ENCODE measurements at places on chromosomes 4 and X.

- no peak for DNase-seq
Observed at GRCh38 chr4:36242629-36243354, 1.5 kb downstream of the ARAP2 start.

GRCh38 chrX:41958861-41959260 lies 35.5 kb upstream of the CASK start:
- no peak for DNase-seq

DNA sequence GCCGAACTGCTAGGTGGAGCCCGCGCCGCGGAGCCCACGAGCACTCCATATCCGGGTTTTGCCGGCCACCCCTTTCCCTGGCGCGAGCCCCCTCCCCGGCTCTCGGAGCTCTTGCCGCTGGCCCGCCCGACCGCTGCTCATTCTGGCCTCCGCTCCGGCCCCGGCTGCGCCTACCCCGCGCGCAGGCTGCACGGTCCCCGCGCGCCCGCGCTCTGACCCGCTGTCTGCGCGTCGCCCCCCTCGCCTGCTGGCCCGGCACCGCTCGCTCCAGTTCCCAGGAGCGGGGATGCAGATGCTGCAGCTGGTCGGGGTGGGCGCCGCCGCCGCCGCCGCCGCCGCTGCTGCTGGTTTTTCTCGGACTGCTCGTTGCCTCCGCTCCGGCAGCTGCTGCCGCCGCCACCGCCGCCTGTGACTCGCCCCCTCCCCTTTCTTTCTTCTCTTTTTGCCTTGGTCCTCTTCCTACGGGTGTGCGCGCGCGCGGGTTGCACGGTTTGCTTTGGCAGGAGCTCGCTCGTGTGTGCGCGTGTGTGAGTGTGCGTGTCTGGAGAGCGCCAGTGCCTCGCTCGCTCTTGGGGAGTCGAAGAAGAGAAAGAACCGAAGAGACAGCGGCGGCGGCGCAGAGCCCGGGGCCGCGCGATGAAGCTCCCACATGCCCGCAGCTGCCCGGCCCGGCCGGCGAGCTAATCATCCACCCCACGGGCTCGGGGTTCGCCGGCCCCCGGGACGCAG lies at the start of gene ADGRL3:
TSS of gene ADGRL3 (plus strand) at position 140 of the 729 bp plus-strand sequence.
- peak; percentile 68 for DNase-seq

GRCh38 chrX:87901060-87901459 lies 383.5 kb downstream of the KLHL4 start:
- no peak for DNase-seq

DNA sequence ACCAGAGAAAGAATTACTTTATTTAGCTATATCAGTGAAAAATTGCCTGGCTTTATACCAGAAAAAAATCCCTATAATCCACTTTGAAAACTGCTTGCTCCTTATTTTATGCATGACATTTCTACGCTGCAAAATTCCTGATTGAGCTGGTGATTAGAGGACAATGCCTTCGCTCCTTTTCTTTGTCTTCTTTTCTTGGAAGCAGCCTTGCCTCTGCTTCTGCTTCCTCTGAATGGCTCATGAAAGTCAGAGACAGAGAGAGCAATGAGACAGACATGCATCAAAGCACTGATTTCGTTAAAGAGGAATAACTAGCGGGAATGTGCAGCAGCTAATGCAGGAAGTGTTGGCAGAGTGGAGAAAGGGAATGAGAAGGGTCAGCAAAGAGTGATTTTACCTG lies 294.3 kb upstream of the IGFBP7 start:
- no peak for DNase-seq

GRCh38 chr4:70761276-70761816 lies 39.6 kb downstream of the RUFY3 start:
- DNase-seq = no peak

DNA sequence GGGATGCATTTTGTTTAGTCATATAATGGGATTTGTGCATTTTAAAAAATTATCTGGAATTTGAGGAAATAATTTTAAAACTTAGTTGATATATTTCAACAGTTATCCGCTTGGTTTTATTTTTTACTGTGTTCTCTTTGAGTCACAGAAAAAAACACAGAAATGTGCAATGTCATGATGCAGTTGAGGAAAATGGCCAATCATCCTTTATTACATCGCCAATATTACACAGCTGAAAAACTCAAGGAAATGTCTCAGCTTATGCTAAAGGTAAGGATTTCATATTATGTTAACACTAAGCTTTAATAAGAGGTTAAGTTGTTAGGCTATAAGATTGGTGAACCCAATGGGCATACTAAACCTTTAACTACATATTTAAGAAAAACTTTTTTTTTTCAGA lies 63.9 kb downstream of the HPGDS start:
- no peak for DNase-seq

- DNase-seq = no peak
Observed at GRCh38 chrX:1416327-1416784, 24.4 kb upstream of the SLC25A6 start.

- DNase-seq = no peak
Observed at GRCh38 chr4:10495651-10496050, 38.4 kb upstream of the ZNF518B start.

DNA sequence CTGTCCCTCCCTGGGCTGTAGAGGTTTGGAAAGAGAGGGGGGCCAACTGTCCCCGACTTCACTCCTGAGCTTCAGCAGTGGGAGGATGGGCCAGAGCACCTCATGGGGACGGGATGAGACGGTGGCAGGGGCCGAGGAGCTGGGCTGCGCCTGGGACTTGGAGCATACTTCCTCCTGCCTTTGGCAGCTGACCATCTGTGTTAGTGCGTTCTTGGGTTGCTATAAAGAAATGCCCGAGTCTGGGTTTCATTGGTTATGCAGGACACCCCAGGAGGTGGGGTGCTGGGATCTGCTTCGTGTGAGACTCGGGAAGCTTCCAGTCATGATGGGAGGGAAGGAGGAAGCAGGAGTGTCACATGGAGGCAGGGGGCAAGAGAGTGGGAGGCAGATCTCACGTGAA lies 7.4 kb downstream of the PSAPL1 start:
- DNase-seq = peak; percentile 37

- DNase-seq = no peak
Observed at GRCh38 chrX:22351966-22352365, 79.3 kb downstream of the CBLL2 start.

GRCh38 chrX:77342004-77342403 lies 105.2 kb upstream of the FGF16 start:
- no peak for DNase-seq

DNA sequence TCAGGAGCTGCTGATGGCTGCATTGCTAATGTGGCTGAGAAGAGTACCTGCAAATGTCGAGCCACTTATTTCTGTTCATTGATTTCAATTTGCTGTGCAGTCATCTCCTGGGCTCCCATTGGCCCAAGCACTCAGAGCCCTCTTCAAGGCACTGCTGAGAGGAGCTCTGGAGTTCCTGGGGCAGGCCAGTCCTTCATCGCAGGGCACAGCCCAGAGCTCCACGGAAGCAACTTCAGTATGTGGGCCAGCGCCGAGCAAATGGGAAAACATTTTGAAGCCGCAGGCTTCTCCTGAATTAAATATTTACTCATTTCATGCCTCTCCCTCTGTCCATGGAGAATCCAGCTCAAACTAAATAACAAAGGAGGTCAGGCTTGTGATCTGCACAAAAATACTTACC lies 383.3 kb downstream of the BCOR start:
- no peak for DNase-seq

DNA sequence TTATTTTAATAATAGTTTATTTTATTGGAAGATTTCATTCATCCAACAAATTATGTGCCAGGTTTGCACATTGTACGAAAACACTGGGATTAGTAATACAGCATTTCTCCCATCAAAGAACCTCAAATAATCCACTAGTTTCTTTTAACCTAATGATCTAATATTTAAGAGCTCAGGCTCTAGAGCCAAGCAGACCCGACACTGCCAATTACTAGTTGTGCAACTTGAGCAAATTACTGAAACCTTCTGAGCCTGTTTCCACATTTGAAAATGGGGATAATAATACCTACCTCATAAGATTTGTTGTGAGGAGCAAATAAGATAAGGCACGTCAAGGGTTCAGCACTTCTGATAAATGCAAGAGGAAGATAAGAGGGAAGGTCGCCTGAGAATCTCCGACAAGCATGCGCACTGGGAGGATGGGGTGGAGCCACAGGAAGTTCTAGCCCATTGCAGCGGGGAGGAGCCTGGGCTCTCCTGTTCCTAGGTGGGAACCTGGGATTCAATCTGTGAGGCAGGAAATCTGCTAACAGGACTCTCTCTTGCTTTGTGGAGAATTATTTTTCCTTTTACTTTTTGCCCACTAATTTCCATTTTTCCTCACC lies 141.5 kb upstream of the SMAD1 start:
- DNase-seq = no peak

GRCh38 chr4:60718874-60719273 lies 481.3 kb upstream of the ADGRL3 start:
- no peak for DNase-seq

- no peak for DNase-seq
Observed at GRCh38 chrX:39773923-39774773, 323.6 kb downstream of the BCOR start.
